IPS-NIHi11 (cell line): ENCODE measurements at places on chromosomes 11 and 22.
A peak's percentile ranks its signal among the peaks of the same experiment; 100 is the strongest.

DNA sequence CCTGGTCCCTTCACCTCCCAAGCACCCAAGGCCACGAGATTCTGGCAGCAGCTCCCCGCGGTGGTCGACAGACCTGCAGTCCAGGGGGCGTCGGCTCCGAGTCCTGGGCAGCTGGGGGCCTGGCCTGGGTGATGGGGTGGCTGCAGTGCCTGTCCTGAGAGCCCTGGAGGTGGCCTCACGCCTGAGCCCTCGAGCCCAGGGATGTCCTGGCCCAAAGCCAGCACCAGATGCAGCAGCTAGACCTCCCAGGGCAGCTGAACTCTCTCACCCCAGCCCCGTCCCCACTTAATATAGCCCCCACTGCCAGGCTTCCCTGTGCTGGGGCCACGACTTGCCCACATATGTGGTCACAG, 6.6 kb downstream of the LMNTD2 start:
- no peak for DNase-seq

- peak; percentile 23 for DNase-seq
Observed at GRCh38 chr11:6667733-6668374, 12.2 kb upstream of the DCHS1 start.

DNA sequence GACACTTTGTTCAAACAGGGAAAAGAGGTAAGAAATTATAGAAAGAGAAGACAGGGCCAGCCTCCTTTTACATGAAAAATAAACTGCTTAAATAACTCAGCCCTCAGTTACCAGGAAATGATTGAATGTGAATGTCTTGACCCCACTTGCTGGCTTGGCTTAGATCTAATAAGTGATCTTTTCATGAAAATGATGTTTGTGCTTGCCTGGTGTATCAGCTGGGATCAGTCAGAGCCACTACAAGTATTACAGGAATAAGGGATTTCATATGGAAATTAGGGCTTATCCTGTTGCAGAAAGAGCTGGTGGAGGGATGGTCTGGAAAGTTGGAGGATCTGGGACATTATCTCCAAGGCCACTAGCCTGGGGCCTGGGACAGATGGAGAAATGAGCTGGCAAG, 51.8 kb downstream of the COMMD9 start:
- no peak for DNase-seq

GRCh38 chr11:69280451-69280850, 13.5 kb upstream of the MYEOV start:
- no peak for DNase-seq

GRCh38 chr11:129435499-129436245, 60.0 kb downstream of the BARX2 start:
- no peak for DNase-seq

- peak; percentile 97 for DNase-seq
Observed at GRCh38 chr11:64803158-64803845, at the start of gene MAP4K2. Gene MAP4K2, minus strand, starts transcription at chr11:64803214. Its CDS starts 65 bp downstream, at chr11:64803149.

- peak; percentile 86 for DNase-seq
Observed at GRCh38 chr11:62542750-62543567, 3.6 kb downstream of the AHNAK start.

DNA sequence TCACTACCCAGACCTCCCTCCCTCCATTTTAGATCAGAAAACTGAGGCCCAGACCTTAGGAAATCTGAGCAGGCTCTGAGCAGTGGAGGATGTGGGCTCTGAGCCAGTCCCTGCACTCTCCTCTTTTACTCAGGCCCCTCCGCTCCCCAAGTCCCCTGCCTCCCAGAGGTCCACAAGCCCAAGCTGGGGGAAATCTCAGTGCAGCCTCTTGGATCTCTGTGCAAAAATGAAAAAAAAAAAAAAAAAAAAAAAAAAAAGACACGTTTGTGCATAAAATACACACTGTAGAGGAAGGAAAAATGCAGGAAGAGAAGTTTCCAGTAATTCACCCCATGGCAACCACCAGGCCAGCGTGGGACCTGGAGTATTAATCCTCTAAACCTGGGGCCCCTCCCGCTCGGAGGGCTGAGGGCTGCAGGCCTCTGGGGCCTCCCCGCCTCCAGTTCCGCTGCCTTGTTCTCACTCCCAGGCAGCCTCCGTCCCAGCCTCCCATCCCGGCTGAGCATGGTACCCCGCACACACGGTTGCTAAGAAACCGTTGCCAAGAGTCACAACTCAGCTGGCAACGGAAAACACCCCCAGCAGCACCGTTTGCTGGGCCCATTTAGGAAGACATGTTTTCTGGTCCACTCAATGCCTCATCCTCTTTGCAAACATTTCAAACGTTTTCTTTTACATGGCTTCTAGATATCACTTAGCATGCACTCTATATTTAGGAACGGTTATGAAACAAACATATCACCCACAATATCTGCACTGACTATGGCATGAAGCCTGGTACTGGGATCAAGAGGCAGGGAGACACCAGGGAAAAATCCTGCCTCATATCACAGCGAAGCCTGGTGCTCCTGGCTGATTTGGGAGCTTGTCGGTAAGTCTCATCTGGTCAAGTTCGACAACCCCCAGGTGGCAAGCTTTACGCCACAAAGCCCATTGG, 227.5 kb downstream of the CTTN start:
- DNase-seq, result no peak

DNA sequence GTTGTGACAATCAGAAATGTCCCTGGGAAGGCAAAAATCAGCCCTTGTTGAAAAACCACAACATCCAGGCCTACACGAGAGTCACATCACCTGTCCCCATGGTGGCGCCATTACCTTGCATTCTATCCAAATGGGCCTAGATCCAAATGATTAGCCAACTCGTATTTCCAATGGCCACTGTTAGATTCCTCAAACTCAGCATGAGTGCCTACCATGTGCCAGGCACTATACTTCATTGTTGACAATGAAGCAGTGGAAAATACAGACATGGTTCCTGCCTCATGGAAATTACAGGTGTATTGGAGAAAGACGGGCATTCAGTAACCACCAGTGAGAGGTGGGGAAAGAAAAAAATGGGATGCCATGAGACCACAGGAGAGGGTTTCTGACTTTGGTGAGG, 29.8 kb upstream of the CREB3L1 start:
- peak; percentile 77 for DNase-seq
